ENCODE measurements at places on chromosomes 3 and 15. TPM values are rescaled to one million over a fixed set of nuclear protein-coding genes. Genes with fewer than 3 reads are reported as not detected.

The PLSCR4 gene
- total RNA-seq, result 234 TPM

The GOLGA6B gene
- total RNA-seq, result not detected

The THAP10 gene
- total RNA-seq, result 2.1 TPM

The RTP1 gene
- total RNA-seq, result not detected

The VPS33B gene
- total RNA-seq, result 8.1 TPM

The IGSF11 gene
- total RNA-seq, result not detected

The P2RY12 gene
- total RNA-seq, result not detected

The PLD1 gene
- total RNA-seq, result 42.1 TPM

The SLC6A20 gene
- not detected for total RNA-seq

The UCN2 gene
- 1.6 TPM for total RNA-seq

The BFSP2 gene
- not detected for total RNA-seq

The RRP9 gene
- 23.0 TPM for total RNA-seq

The LYSMD2 gene
- 6.5 TPM for total RNA-seq

The NTRK3 gene
- total RNA-seq, result 2.3 TPM

The GNAI2 gene
- 308 TPM for total RNA-seq
